ENCODE measurements at places on chromosomes 11 and 22. TPM values are rescaled to one million over a fixed set of nuclear protein-coding genes. Genes with fewer than 3 reads are reported as not detected.

- H3K4me1 ChIP-seq: no peaks in the 10 kb centered on the region
- H3K27ac ChIP-seq: no peak overlapping the region
- H3K36me3 ChIP-seq: no peaks in the 10 kb centered on the region
- no peak overlapping the region for H3K4me3 ChIP-seq
These were observed 17.5 kb downstream of the ATG16L2 start for GRCh38 chr11:72831521-72832300.

DNA sequence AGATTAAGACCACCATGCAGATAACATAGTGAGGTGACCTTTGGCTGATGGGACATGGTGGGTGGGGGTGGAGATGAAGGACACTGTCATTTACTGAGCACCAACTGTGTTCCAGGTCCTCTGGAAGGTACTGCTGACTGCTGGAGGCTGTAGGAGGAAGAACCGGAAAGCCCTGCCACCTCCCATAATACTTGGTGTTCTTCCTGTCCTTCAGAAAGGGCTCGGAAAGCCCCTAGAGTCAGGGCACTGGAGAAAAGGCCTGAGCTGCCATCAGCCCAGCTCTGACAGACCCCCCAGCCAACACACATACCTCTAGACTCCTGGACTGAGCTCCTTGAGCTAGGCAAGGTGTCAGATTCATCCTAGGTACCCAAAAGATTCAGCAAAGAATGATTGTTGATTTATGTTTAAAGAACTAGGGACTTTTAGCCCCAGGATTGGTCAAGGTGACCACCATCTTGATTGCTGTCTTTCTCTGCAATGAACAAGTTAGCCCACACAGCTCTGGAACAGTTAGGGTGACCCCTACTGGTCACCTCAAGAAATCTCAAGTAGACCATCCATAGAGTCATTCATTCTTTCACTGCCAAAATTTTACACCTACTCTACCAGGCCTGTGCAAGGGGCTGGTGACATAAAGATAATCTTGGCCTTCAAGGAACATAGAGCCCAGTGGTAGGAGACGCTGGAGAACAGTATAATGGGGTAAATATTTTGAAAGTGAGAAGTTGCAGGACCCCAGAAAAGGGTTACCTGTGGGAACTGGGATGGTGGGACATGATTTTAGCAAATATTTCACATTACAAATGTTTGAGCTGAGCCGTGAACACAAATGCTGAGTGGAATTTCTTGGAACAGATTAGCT, 39.4 kb downstream of the IRAG1 start:
- H3K4me1 ChIP-seq: peaks cover 49% of the 10 kb centered on the region
- peak overlapping the region; percentile 81 for H3K27ac ChIP-seq
- no peak overlapping the region for H3K4me3 ChIP-seq
- H3K27me3 ChIP-seq: no peaks in the 10 kb centered on the region

DNA sequence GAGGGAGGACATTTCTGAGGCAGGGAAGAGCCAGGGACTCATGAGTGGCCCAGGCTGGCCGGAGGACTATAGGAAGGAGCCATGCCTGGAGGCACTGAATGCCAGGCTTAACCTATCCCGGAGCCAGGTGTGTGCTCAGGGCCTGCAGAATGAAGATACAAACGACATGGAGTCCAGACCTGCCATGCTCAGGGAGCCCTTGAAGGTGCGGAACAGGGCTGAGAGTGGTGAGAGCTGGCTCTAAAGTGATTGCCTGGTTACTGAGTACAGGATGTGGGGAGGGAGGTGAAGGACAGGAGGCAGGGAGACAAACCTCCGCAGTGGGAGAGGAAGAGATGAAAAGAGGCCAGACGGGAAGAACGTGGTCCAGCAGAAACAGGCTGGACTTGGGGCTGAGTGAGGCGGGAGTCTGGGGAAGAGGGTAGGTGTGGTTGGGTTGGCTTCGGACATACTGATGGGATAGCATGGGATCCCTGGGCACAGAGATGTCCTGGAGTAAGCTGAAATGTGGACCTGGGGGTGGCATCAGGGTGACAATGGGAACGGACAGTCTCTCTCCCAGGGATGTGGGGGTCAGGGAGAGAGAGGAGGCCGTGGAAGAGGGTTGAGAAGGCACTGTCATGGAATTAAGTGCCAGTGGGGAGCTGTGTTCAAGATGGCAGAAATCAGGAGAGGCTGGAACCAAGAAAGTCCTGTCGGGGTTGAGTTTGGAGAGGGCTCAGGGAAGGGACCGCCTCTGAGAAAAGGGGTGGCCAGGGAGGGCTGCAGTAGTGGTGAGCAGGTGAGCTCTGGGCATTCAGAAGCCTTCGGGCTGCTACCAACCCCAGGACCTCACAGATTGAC, 1.5 kb upstream of the ANKRD13D start:
- DNase-seq: no peak
- H3K36me3 ChIP-seq: peaks cover 36% of the 10 kb centered on the region
- no peak overlapping the region for H3K4me3 ChIP-seq
- H3K27me3 ChIP-seq: no peaks in the 10 kb centered on the region

Gene CHRM1
- total RNA-seq: not detected
